ENCODE measurements at places on chromosomes 2 and 18.
A peak's percentile ranks its signal among the peaks of the same experiment; 100 is the strongest.

- no peak for DNase-seq
Measured at GRCh38 chr2:82994151-82994550, 1464.9 kb downstream of the SUCLG1 start.

- DNase-seq = no peak
Measured at GRCh38 chr2:46179037-46179621, 118.1 kb upstream of the EPAS1 start.

DNA sequence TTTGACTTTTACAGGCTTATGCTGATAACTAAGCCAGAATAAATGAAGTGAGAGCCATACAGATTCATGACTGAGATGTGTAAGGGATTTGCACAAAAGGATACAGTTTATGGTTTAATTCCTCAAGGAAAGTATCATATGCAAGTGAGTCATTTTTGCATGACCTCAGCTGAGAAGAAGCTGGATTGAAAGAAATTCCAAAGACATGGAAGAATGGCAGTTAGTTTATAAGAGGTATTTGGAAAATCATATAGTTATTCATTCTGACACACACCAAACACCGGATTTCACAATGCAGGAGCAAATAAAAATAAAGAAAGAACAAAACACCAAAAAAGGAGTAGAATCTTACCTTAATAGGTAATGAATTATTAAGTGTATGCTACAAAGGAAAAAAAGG lies 83.2 kb upstream of the RND3 start:
- DNase-seq = no peak

DNA sequence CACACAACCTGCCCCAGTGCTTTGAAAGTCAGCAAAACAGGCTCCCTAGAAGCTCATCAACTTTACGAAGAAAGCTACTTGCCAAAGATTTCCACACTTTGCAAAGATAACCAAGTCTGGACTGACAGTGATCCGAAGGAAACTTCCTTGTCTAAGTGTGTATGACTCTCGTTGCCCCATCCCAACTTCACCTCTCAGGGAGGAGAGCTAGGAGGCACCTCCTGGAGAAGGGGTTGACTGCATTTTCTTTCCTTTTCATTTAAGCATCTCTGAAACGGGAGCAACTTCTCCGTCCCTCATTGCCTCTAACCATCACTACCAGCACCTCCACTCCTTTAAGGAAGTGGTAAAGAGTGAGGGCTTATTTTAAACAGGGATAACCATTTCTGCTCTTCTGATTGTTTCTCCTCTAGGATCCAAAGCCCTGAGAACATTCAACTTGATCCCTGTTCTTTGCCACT lies 7.0 kb downstream of the ZEB2 start:
- DNase-seq = no peak

DNA sequence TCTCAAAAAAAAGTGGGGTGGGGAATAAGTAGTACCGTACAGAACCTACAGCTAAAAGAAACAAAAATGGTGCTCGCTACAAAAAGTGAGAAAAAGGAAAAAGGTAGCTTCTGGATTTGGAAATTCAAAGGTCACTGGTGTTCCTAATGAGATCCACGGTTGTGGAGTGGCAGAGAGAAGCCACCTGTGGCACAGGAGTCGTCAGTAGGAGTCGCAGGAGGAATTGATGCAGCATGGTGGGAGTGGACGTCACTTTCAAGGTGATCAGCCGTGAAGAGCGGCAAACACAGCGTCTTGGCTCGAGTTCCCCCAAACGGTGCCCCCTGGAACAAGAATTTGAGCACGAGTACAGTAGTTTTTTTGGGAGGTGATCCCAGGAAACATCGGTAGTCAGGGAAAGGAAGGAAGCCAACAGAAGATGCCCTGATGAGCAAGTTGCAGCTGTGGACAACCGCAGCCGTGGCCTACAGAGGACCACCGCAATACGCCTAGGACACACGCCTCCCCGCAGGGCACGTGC lies 1.4 kb upstream of the TTL start:
- DNase-seq = peak; percentile 36

GRCh38 chr18:49277395-49278036 lies 182.9 kb downstream of the DYM start:
- no peak for DNase-seq

GRCh38 chr18:21134895-21135294 lies 23.3 kb upstream of the ROCK1 start:
- no peak for DNase-seq

GRCh38 chr2:30871980-30872789 lies 64.9 kb upstream of the CAPN13 start:
- no peak for DNase-seq

DNA sequence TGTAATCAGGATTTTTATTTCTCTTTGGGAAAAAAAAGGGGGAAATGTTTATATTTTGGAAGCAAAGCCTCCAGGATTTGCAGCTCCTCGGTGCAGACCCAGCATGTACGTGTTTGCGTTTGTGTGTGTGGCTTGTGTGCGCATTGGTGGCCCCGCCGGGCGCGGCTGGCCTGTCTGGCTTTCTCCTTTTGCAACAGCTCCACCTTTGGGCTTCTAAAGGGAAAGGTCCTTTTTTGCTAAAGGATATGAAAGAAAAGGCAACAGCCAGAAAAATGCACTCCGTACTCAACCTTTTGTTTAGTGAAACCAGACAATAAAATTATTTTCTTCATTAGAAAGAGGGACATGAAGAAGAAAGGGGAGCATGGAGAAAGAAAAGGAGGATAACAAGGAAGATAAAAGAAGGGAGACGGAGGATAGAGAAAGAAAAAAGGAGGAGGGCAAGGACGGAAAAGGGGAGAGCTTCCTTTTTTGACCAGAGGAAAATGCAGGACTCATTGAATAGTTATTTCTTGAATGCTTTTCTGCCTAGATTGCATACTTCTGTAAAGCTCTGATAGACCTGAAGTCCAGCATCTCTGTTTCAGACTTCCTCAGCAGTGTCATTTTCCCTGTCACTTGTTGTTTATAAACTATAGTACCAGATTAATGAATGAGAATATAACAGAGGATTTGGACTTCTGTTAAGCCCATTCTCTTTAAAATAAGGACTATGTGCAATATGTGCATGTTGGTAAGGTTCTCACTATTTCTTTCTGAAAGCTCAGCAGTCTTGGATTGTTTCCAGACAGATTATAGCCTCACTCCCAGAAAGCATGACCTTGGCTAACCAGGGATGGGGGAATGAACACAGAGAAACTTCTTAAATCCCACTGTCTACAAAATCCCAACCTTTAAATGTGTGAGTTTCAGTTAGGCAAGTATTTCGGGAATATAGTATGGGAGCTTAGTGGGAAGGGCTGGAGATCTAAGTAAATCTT lies 563.1 kb upstream of the PIK3C3 start:
- no peak for DNase-seq

DNA sequence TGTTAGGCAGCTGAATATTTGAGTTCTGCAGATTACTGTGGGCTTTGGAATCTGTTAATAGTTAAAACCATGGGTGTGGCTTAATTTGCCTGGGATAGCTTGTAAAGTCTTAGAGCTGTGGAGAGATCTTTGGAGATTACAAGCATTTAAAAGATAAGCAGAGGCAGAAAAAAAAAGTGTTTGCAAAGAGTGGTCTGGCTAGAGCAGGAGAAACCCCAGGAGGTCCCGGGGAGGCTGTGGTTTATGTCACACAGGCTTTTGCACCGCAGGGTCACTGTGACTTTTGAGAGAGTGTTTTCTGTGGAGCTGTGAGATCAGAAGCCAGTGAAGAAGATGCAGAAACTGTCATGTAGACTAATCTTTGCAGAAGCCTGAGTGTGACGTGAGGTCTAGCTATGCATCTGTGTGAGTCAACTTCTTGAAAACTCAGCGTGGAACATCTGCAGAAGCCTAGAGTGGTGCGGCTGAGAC lies 49.0 kb downstream of the SETBP1 start:
- no peak for DNase-seq

DNA sequence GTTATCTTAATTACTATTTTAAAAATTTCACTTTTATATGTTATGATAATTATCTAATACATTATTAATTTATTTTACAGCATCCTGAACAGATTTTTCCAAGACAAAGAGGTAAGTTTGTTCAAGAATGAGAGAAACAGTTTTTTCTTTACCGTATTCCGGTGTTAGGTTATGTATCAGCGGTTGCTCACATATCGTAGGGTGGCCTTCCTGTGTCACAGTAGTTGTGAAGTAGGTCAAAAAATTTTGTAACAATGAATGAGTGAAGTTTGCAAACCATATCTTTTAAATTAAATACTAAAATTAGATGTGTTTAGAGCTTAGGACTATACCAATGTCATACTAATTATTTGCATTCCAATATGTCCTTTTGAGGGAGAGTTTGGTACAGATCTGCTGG lies 33.5 kb downstream of the MRPS9 start:
- no peak for DNase-seq

- no peak for DNase-seq
Measured at GRCh38 chr2:74576863-74577229, 22.3 kb downstream of the DOK1 start.

DNA sequence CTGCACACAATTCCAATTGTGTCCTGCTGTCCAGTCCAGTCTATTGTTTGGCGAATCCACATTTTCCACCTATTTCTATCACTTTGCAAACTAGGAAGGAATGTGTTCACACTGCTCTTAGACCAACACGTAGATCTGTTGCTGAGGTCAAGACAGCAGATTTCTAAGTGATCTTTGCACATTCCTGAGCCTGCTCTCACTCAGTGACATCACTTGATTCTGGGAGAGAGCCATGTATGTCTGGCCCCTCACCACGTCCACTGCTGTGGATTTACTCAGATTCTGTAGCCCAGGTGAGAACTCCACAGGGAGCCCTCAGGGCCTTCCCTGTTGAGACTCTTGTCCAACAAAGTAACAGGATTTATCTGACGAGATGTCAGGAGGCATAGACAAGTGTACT lies 317.2 kb downstream of the TSN start:
- no peak for DNase-seq

- no peak for DNase-seq
Measured at GRCh38 chr2:48434101-48434500, 95.9 kb upstream of the STON1 start.

DNA sequence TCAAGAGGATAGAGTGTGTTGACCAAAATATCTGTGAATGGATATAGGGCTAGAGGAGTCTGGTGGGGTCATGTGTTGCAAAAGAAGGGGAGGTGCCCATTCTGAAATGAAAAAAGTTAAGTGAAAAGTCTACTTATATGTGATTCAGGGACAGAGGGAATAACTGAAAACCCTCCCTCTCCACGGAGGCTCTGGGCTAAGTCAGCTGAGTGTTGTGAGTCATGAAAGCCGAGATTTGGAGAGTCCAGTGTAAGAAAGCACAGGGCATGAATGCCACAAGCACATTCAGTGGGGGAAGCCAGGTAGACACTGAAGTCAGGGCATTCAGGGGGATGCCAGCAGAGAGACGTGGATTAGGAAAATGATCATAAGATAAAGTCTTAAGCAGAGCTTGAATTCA lies 871.9 kb downstream of the TSN start:
- DNase-seq = no peak

Data from GM19239 (cell line).